Stimulated activated CD4-positive, alpha-beta T cell treated with anti-CD3 and anti-CD28 coated beads, Interleukin-12 subunit alpha, Interleukin-12 subunit beta, amount 100 ng/mL, for 24 hours (primary cell): ENCODE measurements at places on chromosomes 2 and 18.

DNA sequence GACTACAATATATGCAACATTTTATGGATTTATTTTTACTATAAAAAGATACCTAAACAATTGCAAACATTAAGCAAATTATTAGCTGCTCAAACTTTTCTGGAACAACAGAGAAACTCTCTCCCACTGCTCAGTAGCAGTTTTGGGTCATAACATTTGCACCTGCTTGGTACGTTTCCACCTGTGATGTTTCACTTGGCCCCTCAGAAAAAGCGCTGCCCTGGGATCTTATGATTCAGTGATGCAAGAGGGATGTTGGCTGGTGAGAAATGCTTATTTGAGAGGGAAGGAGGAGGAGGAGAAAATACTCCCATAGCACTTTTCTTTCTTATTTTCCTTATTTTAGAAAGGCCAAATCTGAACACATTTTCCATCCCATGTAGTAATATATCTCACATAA, 9.2 kb downstream of the IRS1 start:
- no peak for DNase-seq

DNA sequence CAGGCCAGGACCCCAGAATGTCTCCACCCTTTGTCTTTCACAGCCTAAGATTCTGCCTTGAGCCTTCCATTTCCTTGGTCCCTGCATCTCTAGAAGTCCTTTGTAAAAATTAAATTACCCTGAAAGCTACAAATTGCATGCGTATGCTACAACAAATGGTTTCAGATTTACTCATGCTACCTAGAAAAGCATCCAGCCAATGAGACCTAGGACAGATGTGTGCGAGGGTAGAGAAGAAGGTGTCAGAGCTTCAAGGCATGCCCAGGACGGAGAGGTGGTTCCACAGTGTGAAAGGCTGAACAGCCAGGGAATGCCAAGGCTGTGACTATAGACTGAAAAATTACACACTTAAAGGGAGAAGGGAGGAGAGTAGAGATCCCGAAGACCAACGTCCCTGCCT, 40.2 kb downstream of the CCBE1 start:
- DNase-seq, result no peak

DNA sequence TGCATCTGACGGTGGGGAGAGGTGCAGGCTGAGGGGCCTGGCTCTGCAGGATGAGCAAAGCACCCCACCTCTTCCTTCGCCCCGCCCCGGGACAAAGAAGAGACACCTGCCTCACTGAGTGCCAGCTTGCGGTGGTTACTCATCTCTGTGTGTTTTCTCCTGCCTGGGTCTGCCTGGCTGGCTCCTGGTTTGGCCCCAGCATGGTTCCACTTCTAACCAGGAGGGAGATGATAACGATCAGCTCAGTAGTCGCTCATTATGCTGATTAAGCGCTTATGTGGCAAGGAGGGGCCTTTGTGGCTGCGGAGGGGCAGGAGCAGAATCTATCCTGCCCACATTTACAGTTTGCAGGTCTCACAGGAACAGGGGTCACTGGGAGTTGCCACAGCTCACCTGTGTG, 68.7 kb upstream of the EDAR start:
- no peak for DNase-seq

GRCh38 chr2:68994864-68995263, 18.1 kb upstream of the ANTXR1 start:
- DNase-seq, result no peak

GRCh38 chr2:32701806-32702205, 74.0 kb downstream of the TTC27 start:
- no peak for DNase-seq

DNA sequence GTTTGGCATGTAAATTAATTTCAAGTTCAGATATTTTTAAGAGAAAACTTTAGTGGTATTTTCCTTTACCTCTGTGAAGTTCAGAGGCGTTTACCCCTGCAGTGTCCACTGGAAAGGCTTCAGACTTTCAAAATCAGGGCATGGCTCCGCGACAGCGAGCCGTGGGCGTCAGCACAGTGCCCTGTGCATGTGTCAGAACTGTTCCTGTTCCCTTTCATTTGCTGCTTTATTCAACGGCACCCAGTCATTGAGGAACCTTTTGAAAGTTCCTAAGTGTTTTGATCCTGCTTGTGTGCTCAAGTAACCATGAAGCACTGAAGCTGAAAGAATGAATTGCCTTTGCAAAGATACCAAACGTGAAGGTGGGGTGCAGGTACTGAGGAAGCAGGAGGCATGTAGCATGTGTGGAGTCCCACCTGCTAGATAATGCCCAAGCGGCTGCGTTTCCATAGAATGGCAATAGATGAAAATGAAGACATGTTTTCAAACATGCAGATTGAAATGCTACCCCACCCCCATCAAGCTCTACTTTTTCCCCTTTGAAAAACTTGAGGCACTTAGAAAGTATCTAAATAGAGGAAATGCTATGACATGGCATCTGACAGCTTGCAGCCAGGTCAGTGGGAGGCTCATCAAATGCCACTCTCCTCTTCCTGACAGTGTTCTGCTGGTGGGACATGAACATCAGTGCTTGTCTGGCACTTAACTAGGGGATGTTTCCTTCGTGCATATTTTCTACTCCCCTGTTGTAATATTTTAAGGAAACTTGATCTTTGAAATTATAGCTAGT, 148.6 kb downstream of the ZNF236 start:
- no peak for DNase-seq

GRCh38 chr18:46321955-46322354, 217.8 kb downstream of the HAUS1 start:
- no peak for DNase-seq

DNA sequence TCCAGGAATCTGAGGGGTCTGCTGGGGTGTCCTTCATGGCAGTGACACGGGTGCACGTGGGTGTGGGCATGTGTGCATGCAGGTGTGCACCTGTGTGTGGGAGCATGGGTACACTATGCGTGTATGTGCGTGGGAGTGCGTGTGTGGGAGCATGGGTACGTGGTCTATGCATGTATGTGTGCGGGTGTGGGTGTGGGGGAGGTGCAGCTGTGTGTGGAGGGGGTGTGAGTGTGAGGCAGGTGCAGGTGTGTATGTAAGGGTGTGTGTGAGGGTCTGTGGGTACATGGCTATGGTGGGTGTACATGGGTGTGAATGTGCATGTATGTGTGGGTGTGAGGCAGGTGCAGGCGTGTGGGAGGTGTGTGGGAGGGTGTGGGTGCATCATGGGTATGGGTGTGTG, 36.3 kb downstream of the EIPR1 start:
- no peak for DNase-seq

- DNase-seq, result no peak
Measured at GRCh38 chr2:24832073-24832461, 38.8 kb downstream of the CENPO start.

DNA sequence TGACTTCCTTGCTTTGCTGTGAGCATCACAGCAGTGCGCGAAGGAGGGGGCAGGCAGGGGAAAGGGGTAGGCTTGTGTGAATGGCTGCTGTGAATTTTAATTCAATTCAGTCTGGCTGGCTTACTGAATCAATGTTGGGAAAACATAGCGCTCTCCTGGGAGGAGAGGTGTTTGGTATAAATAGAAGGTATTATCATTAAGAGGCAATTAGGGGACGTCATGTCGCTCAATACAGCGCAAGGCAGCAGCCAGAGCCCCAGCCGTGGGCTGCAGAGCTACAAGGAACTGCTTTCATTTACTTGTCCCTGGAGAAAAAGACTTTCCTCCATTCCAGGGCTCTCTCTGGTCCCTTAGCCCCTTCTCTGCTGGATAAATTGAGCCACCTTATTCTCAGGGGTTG, 181.4 kb upstream of the MSH6 start:
- DNase-seq, result no peak

GRCh38 chr18:79487183-79487800, 91.6 kb downstream of the NFATC1 start:
- DNase-seq, result no peak

GRCh38 chr2:230881840-230882239, 17.1 kb downstream of the ITM2C start:
- no peak for DNase-seq

DNA sequence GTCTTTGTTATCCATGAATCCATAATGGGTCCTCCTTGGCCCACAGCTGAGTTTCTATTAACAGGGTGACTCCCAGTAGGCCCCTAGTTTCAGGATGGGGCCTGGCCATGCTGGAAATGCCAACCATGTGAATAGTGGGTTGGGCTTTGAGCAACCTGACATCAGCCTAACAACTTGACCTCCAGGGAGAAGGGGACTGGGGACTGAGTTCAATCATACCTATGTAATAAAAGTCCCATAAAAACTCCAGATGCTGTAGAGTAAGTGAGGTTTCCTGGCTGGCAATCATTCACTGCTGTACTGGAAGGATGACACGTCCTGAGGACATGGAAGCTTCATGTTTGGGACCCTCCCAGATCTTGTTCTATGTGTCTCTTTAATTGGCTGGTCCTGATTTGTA, 7.9 kb downstream of the REV1 start:
- DNase-seq, result no peak

- DNase-seq, result no peak
Measured at GRCh38 chr2:96956211-96956610, 30.2 kb downstream of the FAM178B start.

DNA sequence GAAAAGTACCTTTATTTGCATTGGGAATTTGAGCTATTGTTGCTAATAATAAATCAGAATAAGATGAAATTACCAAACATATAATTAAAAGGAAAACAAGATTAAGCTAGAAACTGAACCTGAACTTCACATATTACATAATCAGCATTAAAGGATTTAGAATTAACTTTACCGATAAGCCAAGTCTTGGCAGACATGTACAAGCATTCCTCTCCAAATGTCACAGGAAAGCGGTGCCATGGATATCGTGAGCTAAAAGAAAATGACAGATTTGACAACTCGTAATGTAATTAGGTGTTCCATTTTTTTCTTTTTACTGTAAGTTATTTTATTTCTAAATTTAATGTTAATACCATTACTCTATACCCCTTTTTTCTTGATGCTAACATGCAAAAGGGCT, 55.1 kb upstream of the CD302 start:
- no peak for DNase-seq

DNA sequence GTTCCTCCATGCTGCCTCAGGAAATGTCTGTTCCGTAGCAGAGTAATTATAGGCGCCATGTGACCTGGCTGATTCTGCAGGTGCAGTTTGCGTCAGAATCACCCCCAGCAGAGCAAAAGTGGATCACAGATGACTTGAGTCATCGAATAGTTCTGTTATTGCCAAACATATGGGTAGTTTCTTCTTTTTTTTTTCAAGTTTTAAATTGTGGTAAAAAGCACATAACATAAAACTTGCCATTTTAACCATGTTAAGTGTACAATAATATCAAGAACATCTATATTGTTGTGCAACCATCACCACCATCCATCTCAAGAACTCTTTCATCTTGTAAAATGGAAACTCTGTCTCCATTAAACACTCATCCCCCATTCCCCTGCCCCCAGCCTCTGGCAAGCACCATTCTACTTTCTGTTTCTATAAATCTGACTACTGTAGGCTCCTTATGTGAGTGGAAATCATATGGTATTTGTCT, 177.7 kb upstream of the TWIST2 start:
- DNase-seq, result no peak

GRCh38 chr2:149903626-149904025, 316.1 kb upstream of the MMADHC start:
- no peak for DNase-seq

DNA sequence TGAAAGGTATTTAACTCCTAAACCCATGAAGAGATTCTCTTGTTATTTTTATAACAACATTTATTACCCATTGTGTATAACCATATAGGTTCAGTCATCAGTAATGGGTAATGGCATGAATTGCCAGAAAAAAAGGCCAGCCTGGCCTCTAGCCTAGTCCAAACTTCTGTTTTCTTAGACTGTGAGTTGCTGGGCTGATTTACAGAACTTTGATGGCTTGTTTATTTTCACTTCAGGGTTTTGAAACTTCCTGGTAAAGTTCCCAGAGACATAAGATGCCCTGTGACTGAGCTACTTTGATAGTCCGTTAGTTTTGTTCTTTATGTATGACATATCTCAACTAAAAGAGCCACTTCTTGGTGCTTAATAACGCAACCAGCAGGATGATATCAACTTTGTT, 164.8 kb downstream of the METTL4 start:
- DNase-seq, result no peak

- no peak for DNase-seq
Measured at GRCh38 chr2:168601741-168602140, 145.7 kb downstream of the CERS6 start.

GRCh38 chr2:238818561-238818960, 29.3 kb upstream of the TWIST2 start:
- DNase-seq, result no peak

DNA sequence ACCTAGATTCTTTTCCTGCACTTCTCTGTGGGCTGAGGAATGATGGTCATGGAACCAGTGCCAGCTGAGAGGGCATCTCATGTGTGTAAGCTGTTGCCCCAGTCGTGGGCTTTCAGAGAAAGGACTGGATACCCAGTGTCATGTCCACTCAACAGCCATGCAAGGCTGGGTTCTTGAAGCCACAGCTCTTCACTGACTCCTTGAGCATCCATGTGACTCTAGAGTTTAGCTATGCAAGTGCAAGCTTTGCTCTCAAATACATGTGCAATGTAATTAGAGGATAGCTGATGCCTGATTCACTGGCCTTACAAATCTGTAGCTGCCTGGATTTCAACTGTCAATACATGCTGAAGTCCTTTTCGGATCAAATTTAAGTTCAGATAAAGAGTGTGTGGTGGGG, 46.8 kb upstream of the EML6 start:
- no peak for DNase-seq

- DNase-seq, result no peak
Measured at GRCh38 chr2:55351672-55352071, 68.0 kb downstream of the CCDC88A start.

- no peak for DNase-seq
Measured at GRCh38 chr2:203823173-203823572, 44.4 kb upstream of the CTLA4 start.
